ENCODE measurements at places on chromosomes 6 and 20. TPM values are rescaled to one million over a fixed set of nuclear protein-coding genes. Genes with fewer than 3 reads are reported as not detected.

- H3K4me1 ChIP-seq, result peaks cover 20% of the 10 kb centered on the region
- no peak overlapping the region for H3K27ac ChIP-seq
- H3K4me3 ChIP-seq, result no peak overlapping the region
- H3K27me3 ChIP-seq, result no peaks in the 10 kb centered on the region
- DNase-seq, result no peak
These were observed 47.1 kb downstream of the AKIRIN2 start for GRCh38 chr6:87654875-87655454.

- H3K27me3 ChIP-seq, result no peaks in the 10 kb centered on the region
- DNase-seq, result no peak
- H3K4me1 ChIP-seq, result no peaks in the 10 kb centered on the region
- no peak overlapping the region for H3K4me3 ChIP-seq
These were observed 66.1 kb downstream of the SMLR1 start for GRCh38 chr6:130893277-130893676.

GRCh38 chr20:16124911-16125776 lies 448.1 kb downstream of the KIF16B start:
- no peak overlapping the region for H3K27ac ChIP-seq
- H3K27me3 ChIP-seq, result peaks cover 1% of the 10 kb centered on the region
- no peaks in the 10 kb centered on the region for H3K36me3 ChIP-seq
- H3K4me1 ChIP-seq, result no peaks in the 10 kb centered on the region

DNA sequence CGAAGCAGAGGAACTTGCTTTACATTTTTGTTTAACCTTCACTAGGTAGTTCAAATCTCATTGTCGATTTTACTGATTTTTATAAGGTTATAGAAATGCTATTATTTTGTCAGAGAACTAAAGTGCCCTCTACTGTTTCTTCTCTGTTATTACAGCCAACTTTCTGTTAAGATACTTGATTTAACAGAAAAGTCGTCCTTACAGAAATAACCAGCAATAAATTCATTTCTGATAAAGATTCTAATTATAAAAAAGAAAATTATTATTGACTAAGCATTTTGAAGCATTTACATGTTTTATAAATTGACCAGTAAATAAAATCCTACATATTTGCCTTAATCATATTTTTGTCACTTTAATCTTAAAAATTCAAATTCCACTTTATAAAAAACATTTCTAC lies 60.8 kb downstream of the OGFRL1 start:
- no peak for DNase-seq
- H3K36me3 ChIP-seq, result no peaks in the 10 kb centered on the region
- peaks cover 2% of the 10 kb centered on the region for H3K27me3 ChIP-seq
- peaks cover 2% of the 10 kb centered on the region for H3K4me1 ChIP-seq

DNA sequence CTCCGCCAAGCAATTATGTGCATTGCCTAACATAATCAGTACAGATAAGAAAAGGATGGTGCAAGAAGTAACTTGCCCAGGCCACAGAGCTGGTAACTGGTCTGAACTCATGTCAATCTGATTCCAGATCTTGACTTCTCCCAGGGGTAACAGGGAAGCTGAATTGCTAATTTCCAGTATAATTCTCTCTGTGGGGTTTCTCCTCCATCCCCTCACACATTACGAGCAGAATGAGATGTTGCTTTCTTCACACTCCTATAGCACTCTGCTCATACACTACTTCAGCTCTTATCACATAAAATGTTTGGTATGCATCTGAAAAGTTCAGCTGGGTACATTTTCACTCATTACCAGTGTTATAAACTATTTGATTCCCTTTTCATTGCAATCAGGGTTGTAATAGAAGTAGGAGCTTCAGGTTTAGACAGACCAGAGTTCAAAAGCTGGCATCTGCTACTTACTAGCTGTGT lies 24.0 kb upstream of the LRRC1 start:
- H3K27ac ChIP-seq, result no peak overlapping the region
- H3K4me1 ChIP-seq, result no peaks in the 10 kb centered on the region
- no peak for DNase-seq
- no peak overlapping the region for H3K4me3 ChIP-seq
- H3K27me3 ChIP-seq, result peaks cover 6% of the 10 kb centered on the region

PIM1 gene
- total RNA-seq, result 226 TPM

MDFI gene
- not detected for total RNA-seq

SIRPB2 gene
- not detected for total RNA-seq

PHACTR3 gene
- total RNA-seq, result not detected

MACROD2 gene
- total RNA-seq, result not detected

OR2J3 gene
- not detected for total RNA-seq

SLC17A9 gene
- 20.6 TPM for total RNA-seq
